Pons (tissue), 1 donor: ENCODE measurements at places on chromosomes 12 and 14.

DNA sequence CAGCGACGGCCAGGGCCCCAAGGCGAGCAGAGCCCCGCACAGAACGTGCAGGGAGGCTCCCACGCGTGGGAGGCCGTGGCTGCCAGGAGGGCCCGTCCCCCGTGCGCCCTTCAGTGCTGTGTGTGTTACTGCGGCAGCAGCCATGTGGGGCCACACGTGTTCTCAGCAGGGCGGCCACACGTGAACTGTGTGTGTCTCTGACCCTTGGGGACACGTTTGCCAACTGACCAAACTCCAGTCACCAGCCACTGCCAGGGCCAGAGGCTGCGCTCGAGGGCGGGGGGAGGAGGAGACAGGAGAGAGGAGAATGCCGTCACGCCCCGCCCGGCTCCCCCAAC lies 57.7 kb downstream of the GALNT9 start:
- DNase-seq: no peak

GRCh38 chr12:132921685-132922084 lies 34.3 kb upstream of the CHFR start:
- DNase-seq: no peak

GRCh38 chr14:24040692-24041091 lies 11.1 kb upstream of the CARMIL3 start:
- no peak for DNase-seq

DNA sequence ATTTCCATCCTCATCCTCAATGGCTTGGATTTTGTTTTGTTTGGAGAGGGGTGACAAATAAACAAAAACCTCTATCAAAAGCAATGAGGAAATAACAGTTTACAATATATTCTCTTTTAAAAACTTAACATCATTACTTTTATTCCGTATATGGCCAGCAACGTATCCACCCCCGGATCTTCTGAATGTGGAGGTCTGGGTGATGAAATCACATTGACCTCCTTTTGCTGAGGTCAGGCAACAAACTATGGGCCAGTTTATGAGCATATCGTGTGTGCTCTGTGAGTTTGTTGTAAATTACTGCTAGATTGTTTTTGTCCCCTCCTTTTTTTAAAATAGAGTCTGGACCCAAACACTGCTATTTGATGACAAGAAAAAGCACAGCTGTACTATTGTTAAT lies 178.1 kb downstream of the BCAT1 start:
- DNase-seq: no peak

DNA sequence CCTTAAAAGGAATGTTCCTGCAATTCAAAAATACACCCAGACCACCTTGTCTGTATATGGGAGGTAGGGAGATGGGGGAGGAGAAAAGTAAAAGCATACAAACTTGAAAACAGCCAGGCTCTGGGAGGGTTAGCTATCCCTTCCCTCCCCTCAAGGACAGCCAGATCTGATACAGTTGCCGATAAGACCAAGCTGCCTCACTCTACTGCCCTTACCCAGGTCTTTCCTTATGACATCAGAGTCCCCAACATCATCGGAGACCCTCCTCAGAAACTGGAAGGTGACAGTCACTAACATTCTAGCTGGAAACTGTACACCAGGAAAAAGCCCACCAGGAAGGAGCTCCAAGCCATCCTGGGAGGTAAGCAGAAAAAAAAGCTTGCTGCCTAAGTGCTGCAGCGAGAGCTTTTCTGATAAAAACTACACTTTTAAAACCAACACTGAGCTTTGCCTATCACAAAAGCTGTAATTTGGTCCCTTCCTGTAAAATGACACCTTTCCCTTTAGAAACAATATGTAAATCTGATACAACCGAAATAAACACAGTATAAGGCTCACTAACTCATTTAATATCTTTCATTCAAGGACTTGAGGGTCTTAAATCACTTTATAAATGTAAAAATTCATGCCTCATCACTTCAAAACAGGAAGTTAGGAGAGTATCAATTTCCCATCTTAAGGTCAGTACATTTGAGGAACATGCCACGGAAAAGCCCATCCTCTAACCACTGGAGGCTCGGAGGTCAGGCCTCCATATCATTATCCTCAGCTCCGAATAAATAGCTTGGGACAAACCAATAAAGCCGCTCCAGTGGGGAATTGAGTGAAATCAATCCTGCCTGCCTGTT lies 20.4 kb upstream of the PLEKHH1 start:
- no peak for DNase-seq

GRCh38 chr12:80659512-80660063 lies 47.8 kb upstream of the MYF6 start:
- DNase-seq: no peak

- DNase-seq: no peak
These were observed 374.9 kb downstream of the GXYLT1 start for GRCh38 chr12:41769810-41770209.

- no peak for DNase-seq
These were observed 3.6 kb downstream of the BTBD6 start for GRCh38 chr14:105251920-105252319.

GRCh38 chr14:99578541-99579101 lies 25.4 kb downstream of the CCDC85C start:
- DNase-seq: no peak

GRCh38 chr14:77714926-77715325 lies 7.0 kb downstream of the SLIRP start:
- no peak for DNase-seq

DNA sequence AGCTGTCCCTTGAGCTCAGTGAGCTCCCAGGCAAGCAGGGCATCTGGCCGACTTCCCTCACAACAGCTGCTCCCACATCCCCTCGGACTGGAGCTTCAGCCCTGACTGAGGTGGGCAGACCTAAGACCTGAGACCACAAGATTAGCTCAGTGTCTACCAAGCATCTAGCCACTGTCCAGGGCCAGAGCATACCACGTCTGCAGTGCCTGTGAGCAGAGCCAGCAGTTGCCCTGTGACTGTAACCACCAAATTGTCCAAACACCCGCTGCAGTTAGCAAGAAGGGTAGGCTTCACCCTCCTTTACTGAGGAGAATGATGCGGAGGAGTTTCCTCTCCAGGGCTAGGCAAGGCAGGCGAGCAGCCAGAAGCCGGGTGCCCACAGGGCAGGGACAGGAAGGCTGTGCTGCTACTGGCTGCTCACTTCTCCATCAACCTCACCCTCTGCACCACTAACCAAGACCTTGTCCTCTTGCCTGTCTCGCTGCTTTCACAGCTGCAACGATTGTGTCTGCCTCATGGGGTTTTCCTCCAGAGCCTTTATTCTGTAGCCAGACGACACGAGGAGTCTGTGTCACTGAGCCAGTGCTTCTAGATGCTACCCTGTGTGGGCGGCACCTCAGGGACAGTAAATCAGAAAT lies 53.9 kb downstream of the ANAPC7 start:
- no peak for DNase-seq

DNA sequence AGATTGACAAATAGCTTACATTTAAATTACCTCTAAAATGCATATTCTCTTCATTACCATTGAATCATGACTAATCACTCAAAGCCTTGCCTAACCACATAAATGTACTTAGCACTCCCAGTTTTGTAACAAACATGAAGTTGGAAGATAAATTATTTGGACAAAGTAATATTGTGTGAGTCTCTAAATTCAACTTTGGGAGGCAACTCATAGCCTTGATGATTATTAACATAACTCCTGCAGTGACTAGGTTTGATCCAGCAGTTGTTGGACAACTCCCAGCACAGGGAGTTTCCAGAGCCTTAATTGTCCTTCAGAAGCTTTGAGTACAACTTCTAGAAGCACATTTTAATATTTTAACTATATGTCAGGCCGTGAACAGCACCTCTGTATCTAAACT lies 153.4 kb upstream of the PDZRN4 start:
- no peak for DNase-seq

GRCh38 chr12:68441167-68441566 lies 109.0 kb upstream of the MDM1 start:
- DNase-seq: no peak

GRCh38 chr12:1471224-1471623 lies 123.2 kb downstream of the FBXL14 start:
- DNase-seq: no peak

DNA sequence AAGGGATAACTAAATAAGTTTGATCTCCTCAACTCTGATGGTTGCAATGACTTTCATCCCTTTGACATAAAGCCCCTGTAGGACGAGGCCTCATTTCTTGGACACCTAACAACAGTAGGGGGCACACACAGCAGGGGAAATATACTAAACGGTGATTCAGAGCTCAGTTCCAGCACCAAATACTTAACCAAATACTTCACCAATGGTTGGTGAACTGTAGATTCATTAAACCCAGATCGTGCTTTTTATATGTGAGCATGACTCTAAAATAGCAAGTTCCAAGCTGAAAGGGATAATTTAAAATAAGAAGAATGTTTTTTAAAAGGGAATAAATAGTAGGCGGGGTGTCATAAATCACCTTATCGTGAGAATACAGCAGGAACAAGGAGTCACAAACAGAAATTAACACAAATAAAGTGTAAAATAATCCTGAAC lies 53.2 kb downstream of the ATG2B start:
- no peak for DNase-seq

DNA sequence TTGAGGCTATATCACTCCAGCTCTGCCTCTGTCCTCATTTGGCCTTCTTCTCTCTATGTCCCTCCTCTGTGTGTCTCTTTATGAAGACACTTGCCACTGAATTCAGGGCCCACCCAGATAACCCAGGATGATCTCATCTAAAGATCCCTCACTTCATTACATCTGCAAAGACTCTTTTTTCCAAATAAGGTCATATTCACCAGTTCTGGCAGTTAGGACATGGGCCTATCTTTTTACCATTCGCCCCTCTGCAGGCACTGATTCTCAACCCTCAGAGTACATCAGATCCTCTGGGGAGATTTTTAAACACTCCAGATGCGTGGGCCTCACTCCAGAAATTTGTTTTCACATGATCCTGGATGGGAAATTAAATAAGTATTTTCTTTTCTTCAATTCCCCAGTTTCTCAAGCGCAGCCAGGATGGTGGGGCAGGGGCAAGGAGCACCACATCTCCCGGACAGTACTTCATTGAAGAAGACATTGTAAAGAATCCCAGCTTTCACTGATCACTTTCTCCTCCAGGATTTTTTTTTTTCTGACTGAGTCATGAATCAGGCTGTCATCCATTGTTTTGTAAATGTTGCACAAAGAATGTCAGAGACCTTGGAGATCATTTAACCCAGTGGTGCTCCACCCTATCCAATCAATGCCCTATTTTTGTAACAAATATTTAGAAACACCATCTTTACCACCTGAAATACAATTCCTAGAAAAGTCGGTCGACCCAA lies 27.4 kb downstream of the CRACR2A start:
- DNase-seq: no peak

DNA sequence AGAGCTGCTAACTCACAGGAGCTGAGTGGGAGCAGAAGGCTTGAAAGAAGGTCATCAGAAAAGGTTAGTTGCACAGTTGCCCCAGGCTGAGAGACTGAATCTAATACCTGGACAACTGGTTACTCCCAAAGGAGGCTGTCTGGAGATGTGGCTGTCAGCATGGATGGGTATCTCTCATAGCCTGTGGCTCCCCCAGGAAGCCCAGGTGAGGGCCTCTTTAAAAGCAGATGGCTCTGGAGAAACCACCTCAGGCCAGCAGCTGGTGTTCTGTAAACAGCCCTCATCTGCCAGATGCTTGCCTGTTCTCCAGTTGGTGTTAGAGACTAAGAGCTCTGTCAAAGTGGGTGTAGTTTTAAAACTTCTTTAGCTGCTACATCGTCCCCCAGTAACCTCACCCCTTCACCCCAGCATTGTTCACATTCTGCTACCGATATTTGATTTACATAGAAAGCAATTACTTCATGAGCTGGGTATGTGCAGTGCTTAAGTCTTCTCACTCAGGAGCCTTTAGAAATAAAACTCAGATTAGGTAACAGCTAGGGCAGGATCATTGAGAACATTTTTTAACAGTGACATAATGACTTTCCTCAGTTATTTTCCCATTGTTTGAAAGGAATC lies 25.8 kb downstream of the DACT1 start:
- no peak for DNase-seq

DNA sequence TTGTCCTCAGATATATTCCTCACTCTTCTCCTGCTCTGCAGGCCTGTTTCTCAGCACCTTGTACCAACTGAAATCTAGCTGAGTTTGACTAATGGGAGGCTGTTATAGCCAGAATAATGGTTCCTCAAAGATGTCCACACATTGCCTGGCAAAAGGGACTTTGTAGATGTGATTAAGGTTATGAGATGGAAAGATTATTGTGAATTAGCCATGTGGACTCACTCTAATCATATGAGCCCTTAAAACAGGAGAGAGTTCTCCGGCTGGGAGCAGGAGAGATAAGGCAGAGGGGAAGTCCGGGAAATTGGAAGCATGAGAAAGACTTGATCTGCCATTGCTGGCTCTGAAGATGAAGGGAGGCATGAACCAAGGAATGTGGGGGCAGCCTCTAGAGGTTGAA lies 40.0 kb upstream of the KTN1 start:
- no peak for DNase-seq

DNA sequence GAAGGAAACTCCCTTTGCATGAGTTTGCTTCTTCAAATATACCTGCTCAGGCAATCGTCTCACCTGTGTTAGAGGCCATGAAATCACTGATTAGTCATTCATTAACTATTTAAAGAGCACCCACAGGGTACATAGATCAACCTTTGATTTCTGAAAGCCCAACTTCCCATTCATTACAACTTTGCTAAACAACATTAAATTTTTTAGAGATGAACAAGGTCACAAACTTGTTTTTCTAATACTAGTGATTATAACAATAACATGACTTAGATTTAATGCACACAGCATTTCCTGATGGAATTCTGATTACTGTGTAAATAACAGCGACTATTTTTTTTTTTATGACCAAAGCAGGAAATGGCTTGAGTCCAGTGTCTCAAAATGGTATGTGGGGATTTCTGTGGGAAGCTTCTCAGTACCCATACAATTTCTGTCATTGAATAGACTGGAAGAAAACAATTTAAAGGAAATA lies 5.4 kb upstream of the ERO1A start:
- DNase-seq: no peak

DNA sequence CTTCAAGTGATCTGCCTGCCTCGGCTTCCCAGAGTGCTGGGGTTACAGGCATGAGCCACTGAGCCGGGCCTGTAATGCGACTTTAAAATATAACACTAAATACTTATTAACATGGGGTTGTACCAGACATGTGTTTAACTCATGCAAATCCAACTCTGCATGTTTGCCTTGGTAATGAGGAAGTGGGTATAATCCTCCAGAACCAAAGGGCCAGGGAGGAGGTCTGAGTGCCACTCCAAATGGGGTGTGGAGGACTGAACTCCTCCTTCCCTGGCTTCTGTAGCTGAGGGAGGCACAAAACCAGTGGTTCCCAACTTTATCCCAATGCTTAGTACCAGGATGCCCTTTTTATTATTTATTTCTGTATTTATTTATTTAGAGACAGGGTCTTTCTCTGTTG lies 61.6 kb upstream of the MED13L start:
- DNase-seq: no peak

GRCh38 chr12:66269757-66270383 lies 32.4 kb upstream of the HELB start:
- peak; percentile 90 for DNase-seq

DNA sequence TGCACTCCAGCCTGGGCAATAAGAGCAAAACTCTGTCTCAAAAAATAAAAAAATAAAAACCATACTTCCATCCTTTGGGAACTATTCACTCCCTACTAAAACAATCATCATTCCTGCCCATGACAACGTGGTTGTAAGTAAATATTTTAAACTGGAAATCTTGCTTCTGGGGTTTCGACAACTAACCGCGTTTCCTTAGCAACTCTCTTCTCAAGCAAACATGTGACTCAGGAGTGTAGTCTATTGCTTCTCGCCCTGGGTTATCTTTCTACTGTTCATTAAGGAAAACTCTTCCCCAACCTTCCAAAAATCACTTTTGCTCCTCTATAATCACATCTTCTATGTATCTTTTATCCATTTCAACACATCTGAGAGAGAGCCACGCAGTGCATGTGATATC lies 21.8 kb downstream of the APPL2 start:
- no peak for DNase-seq

- no peak for DNase-seq
These were observed 23.1 kb downstream of the ACVR1B start for GRCh38 chr12:51974646-51975045.
